ENCODE measurements at places on chromosomes 3 and 15. TPM values are rescaled to one million over a fixed set of nuclear protein-coding genes. Genes with fewer than 3 reads are reported as not detected.

GRCh38 chr15:87211547-87211946, 1045.0 kb downstream of the NTRK3 start:
- H3K4me1 ChIP-seq = no peaks in the 10 kb centered on the region
- H3K36me3 ChIP-seq = no peaks in the 10 kb centered on the region
- no peaks in the 10 kb centered on the region for H3K27me3 ChIP-seq
- no peak overlapping the region for H3K27ac ChIP-seq
- no peak for DNase-seq

- H3K36me3 ChIP-seq = no peaks in the 10 kb centered on the region
- no peak within 1 kb of the TSS for H3K27ac ChIP-seq
- H3K4me1 ChIP-seq = peaks cover 1% of the 10 kb centered on the region
- DNase-seq = no peak
- peaks cover 38% of the 10 kb centered on the region for H3K27me3 ChIP-seq
- H3K4me3 ChIP-seq = no peak within 1 kb of the TSS
These were observed at the start of gene TMIE for GRCh38 chr3:46701181-46701939. TSS of gene TMIE (plus strand) at chr3:46701392. CDS start at chr3:46701488, 96 bp downstream.

DNA sequence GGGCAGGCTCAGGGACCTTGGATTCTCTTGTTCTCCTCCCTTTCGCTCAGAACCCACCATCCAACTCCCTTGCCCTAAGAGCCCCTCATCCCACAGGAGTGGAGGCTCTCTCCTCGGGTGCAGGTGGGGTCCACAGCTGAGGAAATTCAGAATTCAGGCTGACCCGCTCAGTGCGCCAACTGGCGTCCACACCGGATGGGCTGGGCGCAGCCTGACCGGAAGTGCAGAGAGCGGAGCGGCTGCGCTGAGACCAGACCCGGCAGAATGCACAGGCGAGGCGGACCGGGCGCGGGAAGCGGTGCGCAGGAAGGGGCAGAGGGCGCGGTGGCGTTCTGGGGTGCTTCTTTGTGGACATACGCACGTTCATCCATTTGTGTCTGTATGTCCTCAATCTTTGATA, 210.4 kb upstream of the NDN start:
- no peak overlapping the region for H3K27ac ChIP-seq
- H3K4me1 ChIP-seq = no peaks in the 10 kb centered on the region
- H3K27me3 ChIP-seq = no peaks in the 10 kb centered on the region
- no peak for DNase-seq
- H3K4me3 ChIP-seq = no peak overlapping the region

GRCh38 chr3:189372243-189372642, 200.5 kb downstream of the TPRG1 start:
- H3K27me3 ChIP-seq = peaks cover 2% of the 10 kb centered on the region
- no peak for DNase-seq
- H3K4me3 ChIP-seq = no peak overlapping the region
- H3K4me1 ChIP-seq = peaks cover 20% of the 10 kb centered on the region
- H3K27ac ChIP-seq = no peak overlapping the region

The RHOV gene
- total RNA-seq = 1.5 TPM

The UROC1 gene
- not detected for total RNA-seq

The HEG1 gene
- total RNA-seq = 40.8 TPM

The SUCNR1 gene
- total RNA-seq = not detected

The ATP2B2 gene
- not detected for total RNA-seq

GRCh38 chr15:35557544-35557943, 11.6 kb upstream of the DPH6 start:
- no peaks in the 10 kb centered on the region for H3K4me1 ChIP-seq
- DNase-seq = no peak
- H3K36me3 ChIP-seq = no peaks in the 10 kb centered on the region
- H3K27ac ChIP-seq = no peak overlapping the region

DNA sequence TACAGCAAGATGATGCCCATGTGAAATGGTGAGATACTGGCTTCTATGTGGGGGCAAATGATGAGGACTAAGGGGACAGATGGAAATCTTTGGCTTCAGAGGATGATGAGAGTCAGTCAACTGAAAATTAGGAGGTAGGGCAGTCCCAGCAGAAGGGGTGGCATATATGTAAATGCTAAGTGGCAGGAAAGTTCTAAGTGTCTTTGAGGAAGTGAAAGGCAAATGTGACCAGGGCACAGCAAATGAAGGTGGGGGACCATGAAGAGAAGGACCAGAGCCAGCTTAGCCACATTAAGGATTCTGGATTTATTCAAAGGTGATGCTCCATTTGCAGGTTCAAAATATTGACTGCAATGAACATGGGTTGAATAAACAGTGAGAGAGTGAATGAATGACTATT, 29.2 kb upstream of the LIMD1 start:
- H3K36me3 ChIP-seq = no peaks in the 10 kb centered on the region
- H3K27me3 ChIP-seq = no peaks in the 10 kb centered on the region
- peaks cover 32% of the 10 kb centered on the region for H3K4me1 ChIP-seq
- no peak for DNase-seq

DNA sequence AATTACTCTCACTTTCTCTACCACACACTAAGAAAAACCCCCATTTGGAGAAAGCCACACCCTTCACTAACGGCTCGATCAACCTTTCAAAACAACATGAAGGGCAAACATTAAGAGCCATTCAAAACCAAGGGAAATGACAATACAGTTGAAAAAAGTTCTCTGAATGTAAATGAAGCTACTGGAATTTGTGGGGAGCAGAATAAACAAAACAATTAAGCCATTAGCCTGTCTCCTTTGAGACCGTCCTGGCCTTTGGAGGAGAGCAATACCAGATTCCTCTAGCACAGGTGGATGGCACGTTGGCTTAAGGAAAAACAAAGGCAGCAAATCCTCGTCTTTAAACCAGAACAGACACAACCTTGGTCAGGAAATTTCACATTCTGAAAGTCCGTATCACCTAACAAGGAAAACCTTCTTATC, 18.7 kb downstream of the MYO1E start:
- peak overlapping the region; percentile 21 for H3K4me3 ChIP-seq
- peaks cover 5% of the 10 kb centered on the region for H3K27me3 ChIP-seq
- peaks cover 10% of the 10 kb centered on the region for H3K36me3 ChIP-seq
- peaks cover 49% of the 10 kb centered on the region for H3K4me1 ChIP-seq
- H3K27ac ChIP-seq = no peak overlapping the region

DNA sequence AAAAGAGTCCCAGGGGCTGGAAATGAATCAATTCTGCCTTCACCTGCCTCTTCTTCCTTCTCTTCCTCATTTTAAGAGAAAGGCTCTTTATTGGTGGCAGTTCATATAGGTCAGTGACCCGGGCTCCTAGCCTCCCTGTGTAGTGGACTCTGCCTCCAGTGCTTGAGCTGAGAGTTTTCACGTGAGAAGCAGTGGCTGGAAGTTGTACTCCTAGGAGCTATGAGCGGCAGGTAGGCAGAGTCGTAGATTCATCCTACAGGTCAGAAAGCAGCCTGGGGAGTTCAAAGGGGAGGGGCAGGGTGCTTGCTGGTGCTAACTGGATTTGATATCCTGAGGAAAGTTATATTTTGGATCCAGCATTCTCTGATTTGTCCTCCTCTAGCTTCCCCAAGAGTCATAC, 101.1 kb downstream of the RPLP1 start:
- no peaks in the 10 kb centered on the region for H3K36me3 ChIP-seq
- no peak overlapping the region for H3K4me3 ChIP-seq
- H3K27ac ChIP-seq = no peak overlapping the region
- DNase-seq = no peak
- H3K27me3 ChIP-seq = peaks cover 10% of the 10 kb centered on the region
- no peaks in the 10 kb centered on the region for H3K4me1 ChIP-seq

DNA sequence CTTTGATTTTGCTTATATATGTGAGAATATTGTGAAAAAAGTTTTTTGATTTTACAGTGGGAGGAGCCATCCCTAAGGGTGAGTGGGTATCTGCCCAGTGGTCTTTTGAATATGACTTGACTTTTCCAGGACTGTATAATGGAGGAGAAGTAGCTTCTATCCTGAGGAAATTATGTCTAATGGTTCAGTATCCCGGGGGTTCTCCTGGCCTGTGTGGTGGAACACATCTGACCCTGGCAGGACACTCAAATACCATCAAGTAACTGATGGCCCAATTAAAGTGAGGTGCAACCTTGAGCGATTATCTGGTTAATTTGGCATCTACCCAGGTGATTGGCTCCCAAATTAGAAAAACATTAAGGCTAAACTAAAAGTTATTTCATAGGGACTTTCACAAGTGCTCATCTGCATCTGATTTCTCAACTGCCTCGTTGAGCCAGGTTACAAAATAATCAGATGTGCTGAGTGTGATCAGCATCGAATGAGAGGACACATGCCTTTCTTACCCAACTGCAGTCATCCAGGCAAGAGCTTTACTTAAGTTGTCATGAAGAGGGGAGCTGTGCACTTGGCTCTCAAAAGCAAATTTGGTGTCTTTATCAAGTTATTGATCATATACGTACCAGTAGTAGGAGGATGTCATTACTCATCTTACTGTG, 201.4 kb downstream of the IL5RA start:
- no peak overlapping the region for H3K4me3 ChIP-seq
- peaks cover 4% of the 10 kb centered on the region for H3K27me3 ChIP-seq
- H3K36me3 ChIP-seq = no peaks in the 10 kb centered on the region
- no peaks in the 10 kb centered on the region for H3K4me1 ChIP-seq
- no peak overlapping the region for H3K27ac ChIP-seq

DNA sequence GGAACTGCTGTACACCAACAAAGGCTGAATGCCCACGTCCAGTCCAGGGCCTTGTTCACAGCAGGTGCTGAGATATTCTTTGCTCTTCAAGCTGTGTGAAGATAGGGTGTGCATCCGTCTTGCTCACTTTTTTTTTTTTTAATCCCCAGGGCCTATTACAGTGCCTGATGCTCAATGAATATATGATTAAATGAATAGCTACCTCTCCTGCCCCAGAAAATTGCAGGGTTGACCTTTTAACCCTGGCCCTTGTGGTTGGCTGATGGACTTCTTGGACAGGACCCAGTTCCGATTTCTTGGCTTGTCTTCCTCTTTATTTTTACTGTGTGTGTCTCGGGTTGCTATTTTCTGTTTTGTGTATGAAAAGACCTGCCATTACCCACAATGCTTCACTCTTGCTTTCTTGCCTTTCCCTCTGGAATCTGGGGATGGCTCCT, 2.9 kb upstream of the FYTTD1 start:
- no peak for DNase-seq
- no peak overlapping the region for H3K4me3 ChIP-seq
- no peak overlapping the region for H3K27ac ChIP-seq
- H3K4me1 ChIP-seq = peaks cover 15% of the 10 kb centered on the region
- H3K27me3 ChIP-seq = peaks cover 6% of the 10 kb centered on the region
- H3K36me3 ChIP-seq = no peaks in the 10 kb centered on the region

DNA sequence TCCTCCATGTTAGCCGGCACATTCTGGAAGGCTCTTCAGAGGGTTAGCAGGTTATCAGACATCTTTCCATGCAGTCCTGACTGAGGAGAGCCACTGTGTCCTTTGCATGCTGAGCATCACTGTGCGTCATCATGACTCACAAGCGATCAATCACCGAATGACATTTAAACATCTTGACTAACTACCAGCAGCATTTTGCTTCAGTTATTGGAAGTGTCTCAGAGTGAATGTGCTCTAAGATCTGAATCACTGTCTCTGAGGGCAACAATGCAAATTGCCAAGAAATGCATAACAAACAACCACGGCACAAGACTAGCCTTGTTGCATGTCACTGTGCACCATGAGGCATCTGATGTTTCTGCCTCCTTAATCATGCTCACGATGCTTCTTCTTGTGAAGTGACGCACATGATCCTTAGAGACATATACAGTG, 18.3 kb upstream of the ATP8B4 start:
- peaks cover 59% of the 10 kb centered on the region for H3K4me1 ChIP-seq
- peak overlapping the region; percentile 74 for H3K4me3 ChIP-seq
- H3K27ac ChIP-seq = peak overlapping the region; percentile 95
- DNase-seq = peak; percentile 79
- H3K27me3 ChIP-seq = peaks cover 2% of the 10 kb centered on the region

The TRAT1 gene
- total RNA-seq = 61.0 TPM

DNA sequence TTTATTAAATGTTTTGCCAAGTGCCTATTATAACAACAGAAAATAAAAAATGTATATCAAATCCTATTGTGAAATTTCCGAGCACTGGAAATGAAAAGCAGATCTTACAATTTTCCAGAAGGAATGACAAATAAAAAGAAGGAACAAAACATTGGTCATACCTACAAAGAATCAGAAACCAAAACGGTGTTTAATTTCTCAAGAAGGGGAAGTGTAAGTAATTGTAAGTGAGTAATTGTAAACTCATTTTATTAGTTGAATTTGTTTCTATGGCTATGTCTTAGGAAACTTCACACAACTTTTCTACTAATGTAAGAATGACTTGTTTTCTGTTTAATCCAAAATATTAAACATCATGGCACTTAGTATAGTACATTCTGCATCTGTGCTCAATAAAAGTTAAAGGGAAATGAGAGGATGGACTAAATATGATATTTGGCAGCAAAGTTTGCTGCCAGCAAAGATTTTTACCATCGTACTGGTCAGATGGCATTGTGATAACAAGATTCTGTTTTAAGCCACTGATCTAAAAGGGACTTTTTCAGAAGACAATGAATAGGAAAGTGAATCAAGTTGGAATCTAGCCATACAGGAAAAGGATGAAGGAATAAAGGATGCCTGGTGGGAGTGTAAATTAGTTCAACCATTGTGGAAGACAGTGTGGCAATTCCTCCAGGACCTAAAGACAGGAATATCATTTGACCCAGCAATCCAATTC, 232.4 kb downstream of the NFKBIZ start:
- H3K27me3 ChIP-seq = no peaks in the 10 kb centered on the region
- DNase-seq = no peak
- no peak overlapping the region for H3K27ac ChIP-seq
- H3K4me3 ChIP-seq = no peak overlapping the region
- peaks cover 4% of the 10 kb centered on the region for H3K36me3 ChIP-seq
- H3K4me1 ChIP-seq = peaks cover 30% of the 10 kb centered on the region

DNA sequence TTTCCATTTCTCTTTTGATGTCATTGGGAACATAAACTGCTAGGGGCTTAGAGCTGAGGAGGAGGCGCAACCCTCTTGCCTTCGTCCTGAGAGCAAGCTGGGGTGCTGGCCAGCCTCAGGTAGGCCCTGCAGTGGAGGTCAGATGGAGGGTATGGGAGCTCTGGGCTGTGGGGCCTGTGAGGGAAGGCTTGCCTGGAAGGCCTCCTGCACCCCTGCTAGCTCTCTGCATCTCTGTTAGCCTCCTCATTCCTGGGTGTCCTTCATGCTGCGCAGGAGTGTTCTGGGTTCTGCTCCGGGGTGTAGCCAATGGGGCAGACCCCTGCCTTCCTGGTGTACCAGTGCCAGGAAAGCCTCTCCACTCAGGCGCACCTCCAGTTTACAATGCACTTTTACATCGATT, 11.8 kb downstream of the GP5 start:
- no peak overlapping the region for H3K27ac ChIP-seq
- peaks cover 6% of the 10 kb centered on the region for H3K36me3 ChIP-seq
- H3K4me3 ChIP-seq = no peak overlapping the region
- H3K27me3 ChIP-seq = peaks cover 29% of the 10 kb centered on the region

- peak overlapping the region; percentile 73 for H3K27ac ChIP-seq
- H3K4me3 ChIP-seq = peak overlapping the region; percentile 22
- H3K27me3 ChIP-seq = no peaks in the 10 kb centered on the region
These were observed 33.9 kb downstream of the PIK3CA start for GRCh38 chr3:179181993-179182551.
